T follicular helper cell (primary cell): ENCODE measurements at places on chromosomes 6 and 20.

DNA sequence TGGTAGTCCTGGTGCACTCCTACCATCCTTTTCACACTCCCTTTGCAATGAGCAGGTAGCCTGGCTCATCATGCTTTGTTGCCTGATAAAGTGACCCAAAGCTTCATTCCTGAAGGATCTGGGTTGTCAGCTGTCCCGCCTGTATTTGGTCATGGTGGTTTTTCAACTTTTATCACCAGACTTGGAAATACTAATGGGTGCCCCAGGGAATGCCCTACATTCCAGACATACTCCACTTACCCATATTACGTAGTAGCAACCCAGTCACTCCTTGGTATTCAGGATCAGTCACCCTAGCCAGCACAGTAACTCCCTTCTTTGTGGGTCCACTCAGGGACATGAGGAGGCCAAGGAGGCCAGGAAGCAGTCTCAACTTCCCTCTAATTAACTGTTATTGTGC lies 199.2 kb downstream of the MAFB start:
- no peak for DNase-seq

DNA sequence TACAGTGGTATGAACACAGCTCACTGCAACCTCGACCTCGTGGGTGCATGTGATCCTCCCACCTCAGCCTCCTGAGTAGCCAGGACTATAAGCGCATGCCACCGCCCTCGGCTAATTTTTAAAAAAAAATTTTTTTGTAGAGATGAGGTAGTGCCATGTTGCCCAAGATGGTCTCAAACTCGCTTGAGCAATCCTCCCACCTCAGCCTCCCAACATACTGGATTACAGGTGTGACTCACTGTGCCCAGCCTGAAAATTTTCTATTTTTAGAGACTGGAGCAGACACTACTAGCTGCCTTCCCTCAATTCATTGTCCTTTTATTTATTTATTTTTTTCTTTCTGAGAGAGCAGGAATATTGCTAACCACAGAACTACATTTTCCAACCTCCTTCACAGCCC lies 20.3 kb upstream of the GTF3C6 start:
- no peak for DNase-seq

DNA sequence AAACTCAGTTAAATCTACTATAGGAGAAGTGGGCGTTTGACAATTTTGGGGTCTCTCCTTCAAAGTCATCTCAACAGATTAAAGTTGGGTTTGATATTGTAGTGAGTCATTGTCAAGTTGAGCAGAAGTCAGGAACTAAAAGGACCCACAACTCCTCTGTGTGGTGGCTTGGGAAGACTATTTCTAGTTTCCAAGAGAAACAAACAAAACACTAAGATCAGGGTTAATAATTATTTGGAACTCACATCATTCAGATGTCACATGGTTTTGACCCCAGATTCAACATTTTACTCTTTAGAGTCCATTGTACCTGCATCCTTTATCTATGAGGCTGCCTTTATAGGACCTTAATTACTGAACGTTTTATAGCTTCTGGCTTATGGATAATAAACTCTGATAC lies 45.3 kb upstream of the TINAG start:
- DNase-seq = no peak

DNA sequence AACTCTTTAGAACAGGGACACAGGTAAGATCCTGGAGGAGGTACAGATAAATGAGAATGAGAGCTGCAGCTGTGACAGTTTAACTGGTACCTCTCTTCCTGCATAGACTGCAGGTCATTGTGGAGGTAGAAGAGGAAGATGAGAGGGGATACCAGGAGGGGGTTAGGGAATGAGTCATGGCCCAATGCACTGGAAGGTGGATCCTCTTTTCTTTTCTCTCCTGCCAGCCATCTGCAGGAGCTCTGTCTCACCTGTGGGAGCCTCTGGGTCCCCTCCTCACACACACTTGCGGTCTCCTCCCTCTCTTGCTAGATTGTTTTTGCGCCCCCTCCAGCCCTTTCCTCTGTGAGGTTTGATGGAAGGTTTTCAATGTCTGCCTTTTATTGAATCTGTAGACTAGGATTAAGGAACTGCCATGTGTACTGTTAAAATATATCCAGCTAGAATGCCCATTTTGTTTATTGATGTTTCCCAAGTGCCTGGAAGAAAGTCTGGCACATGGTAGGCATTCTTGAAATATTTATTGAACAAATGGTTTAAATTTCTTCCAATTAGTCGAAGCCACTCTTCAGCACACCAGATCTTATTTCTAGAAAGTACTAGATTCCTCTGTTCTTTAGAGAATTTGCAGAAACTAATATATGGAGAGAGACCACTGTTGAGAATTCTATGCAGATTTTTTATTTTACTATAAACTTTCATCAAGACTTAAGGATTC lies 13.0 kb downstream of the C6orf163 start:
- no peak for DNase-seq
